Stimulated activated CD4-positive, alpha-beta T cell treated with anti-CD3 and anti-CD28 coated beads, Interleukin-12 subunit alpha, Interleukin-12 subunit beta, amount 100 ng/mL, for 24 hours (primary cell): ENCODE measurements at places on chromosomes 13 and 19.

GRCh38 chr13:22726726-22727125 is 454.1 kb upstream of the SGCG start:
- no peak for DNase-seq

- peak; percentile 84 for DNase-seq
These were observed at the start of gene STXBP2 for GRCh38 chr19:7636691-7637373. STXBP2 (plus strand) TSS chr19:7637110; CDS start chr19:7637150, 40 bp downstream.

DNA sequence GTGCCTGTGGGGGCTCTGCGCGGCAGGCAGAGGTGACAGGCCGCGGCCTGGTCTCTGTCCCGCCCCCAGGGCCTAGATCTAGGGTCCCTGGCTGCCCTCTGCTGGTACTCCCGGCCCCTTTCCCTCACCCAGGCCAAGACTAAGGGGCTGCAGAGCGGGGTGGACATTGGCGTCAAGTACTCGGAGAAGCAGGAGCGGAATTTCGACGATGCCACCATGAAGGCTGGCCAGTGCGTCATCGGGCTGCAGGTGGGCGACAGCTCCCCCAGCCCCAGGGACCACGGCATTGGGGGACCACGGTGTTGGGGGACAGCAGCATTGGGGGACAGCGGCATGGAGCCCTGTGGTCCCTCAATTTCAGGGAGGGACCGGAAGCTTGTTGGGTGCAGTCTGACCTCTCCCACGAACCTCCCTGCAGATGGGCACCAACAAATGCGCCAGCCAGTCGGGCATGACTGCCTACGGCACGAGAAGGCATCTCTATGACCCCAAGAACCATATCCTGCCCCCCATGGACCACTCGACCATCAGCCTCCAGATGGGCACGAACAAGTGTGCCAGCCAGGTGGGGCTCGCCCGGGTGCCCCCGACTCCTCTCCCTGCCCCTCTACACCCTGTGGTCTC is 3.8 kb upstream of the ABCA7 start:
- DNase-seq = no peak

GRCh38 chr19:36008336-36008978 is at the start of gene SYNE4:
SYNE4 (minus strand) TSS chr19:36008813; CDS start chr19:36008681, 132 bp downstream.
- DNase-seq = no peak

DNA sequence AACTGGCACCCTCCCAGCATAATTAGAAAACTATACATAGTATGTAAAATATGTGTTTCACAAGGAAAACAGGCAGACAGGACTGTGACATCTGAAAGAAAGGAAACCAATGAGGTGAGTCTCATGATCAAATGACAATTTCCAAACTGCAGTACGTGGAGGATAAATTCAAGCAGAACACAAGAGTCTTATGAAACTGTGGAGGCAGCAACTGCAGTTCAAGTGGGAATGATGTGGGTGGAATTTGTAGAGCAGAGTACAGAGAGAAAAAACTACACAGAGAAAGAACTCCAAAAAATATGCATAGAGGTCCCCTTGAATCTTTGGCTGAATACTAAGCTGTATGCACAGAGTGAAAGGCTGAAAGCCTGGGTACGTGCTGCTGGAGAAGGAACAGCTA is 9.7 kb downstream of the SIGLEC6 start:
- no peak for DNase-seq

GRCh38 chr13:48167866-48168265 is 65.1 kb upstream of the ITM2B start:
- DNase-seq = no peak

DNA sequence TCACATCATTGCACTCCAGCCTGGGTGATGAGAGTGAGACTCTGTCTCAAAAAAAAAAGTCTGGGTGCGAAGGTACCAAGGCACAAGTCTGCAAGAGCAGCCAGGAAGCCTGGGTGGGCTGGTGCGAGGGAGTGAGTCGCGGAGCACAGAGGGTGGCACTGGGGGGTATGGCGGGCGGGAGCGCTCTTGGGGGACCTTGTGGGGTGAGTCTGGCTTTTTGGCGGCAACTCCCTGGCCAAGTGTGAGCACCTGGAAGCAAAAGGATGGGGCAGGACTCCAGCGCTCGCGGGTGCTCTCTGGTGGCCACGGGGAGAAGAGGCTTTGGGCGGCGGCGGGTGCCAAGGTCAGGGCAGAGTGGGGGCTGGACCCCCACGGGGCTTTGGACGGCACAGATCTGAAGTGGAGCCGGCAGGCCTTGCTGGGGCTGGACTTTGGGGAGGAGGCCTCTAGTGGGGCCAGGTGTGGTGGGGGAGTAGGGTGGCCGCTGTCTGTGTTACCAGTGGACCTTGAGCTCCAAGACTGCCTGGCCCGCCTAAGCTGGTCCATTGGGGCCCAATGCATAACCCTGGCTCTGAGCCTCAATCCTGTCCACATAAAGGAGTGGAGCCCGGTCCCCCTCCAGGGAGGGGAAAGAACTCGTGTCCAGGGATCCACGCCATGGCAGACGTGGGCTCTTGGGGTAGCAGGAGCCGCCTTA is 1.6 kb downstream of the P2RY11 start:
- DNase-seq = peak; percentile 70
